SJCRH30 (cell line): ENCODE measurements at places on chromosomes 1 and 21.

- DNase-seq = peak; percentile 75
Observed at GRCh38 chr21:39610703-39611102, 2.0 kb upstream of the B3GALT5 start.

- DNase-seq = no peak
Observed at GRCh38 chr1:179034720-179035119, 9.0 kb downstream of the FAM20B start.

GRCh38 chr1:230194525-230194924 lies 127.5 kb downstream of the GALNT2 start:
- DNase-seq = no peak

DNA sequence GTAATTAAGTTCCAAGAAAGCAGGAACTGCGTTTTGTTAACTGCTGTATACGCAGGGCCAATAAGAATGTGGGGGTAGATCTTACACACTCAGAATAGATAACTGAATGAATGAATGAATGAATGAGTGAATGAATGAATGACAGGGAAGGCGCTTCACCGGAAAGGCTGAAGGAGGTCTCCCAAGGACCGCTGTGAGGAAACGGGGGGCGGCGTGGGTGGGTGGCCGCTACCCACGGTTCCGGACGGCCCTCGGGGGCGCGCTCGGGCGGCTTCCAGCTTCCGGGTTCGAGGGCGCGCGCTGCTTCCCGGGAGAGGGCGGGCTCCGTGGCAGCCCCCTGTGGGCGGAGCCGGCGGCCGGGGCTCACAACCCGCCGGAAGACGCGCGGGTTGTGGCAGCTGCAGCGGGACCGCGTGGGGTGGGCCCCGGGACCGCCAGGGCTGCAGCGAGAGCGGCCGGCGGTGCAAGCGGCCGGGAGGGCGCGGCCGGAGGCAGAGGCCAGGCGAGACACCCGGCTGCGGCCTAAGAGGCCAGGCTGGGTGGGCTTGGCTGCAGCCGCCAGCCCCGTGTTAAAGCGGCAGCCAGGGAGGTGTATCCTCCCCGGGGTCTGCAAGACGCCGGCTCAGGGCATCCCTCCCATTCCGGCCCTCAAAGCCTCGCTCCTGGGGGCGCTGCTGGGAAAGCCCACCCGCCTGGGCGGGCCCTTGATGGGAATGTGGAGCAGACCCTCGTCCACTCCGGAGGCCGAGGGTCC lies at the start of gene ZFP69:
Gene ZFP69 (plus strand): TSS at position 367 of the 754 bp plus-strand sequence. CDS start 2,072 bp downstream, outside the sequence.
- DNase-seq = peak; percentile 89

GRCh38 chr21:37484535-37485474 lies 118.2 kb downstream of the DYRK1A start:
- no peak for DNase-seq

GRCh38 chr1:17293681-17294425 lies 14.1 kb upstream of the PADI4 start:
- DNase-seq = no peak

GRCh38 chr21:29287383-29287782 lies 11.3 kb upstream of the BACH1 start:
- DNase-seq = no peak

GRCh38 chr1:26748351-26748750 lies 39.4 kb upstream of the PIGV start:
- no peak for DNase-seq

DNA sequence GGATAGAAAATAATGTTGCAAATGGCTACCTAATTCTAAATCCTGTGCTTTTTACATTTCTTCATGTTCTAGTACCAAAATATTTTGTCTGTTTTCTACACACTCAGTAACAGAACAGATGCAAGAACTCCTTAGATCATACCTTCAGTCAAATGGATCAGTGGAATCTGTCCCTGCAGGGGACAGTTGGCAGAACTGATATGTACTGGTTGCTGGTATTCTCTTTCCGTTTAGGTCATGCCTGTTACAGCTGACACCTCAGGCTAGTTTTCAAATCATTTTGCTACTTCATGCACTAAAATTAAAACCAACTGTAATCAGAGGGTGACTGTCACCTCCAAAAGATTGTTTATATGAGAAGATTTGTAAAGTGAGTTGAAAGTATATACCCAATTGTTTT lies 109.2 kb downstream of the TNNI3K start:
- DNase-seq = no peak

GRCh38 chr1:11314959-11315358 lies 42.0 kb downstream of the UBIAD1 start:
- no peak for DNase-seq

GRCh38 chr1:114455102-114455785 lies 55.8 kb downstream of the TRIM33 start:
- no peak for DNase-seq

- no peak for DNase-seq
Observed at GRCh38 chr1:112446411-112446810, 50.4 kb downstream of the CTTNBP2NL start.

DNA sequence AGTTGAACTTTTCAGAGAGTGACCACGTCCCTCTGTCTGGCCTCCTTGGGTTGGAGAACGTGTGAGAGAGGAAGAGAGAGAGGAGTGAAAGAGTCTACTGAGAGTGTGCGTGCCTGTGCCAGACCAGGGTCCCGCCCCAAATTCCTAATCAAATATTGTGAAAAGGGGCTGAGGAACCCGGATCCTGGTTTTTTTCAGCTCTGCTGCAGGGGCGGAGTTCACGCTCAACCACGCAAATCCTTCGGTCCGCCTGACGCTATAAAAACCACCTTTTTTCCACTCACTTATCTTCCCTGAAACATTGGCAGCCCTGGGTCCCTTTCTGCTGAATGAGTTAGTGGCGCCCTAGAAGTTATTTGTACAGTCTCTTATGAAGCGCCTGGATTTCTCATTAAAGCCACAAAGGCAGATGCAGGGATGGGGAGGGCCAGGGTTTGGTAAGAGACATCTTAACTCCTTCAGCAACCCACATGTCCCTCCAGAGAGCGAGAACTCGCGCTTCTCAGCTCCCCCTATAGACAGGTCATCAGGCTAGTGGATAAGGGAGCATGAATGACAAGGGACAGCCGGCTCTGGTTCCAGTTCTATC lies at the start of gene FMOD:
Gene FMOD (minus strand): TSS at position 86 of the 589 bp plus-strand sequence. CDS start 2,852 bp downstream, outside the sequence.
- peak; percentile 87 for DNase-seq

- DNase-seq = no peak
Observed at GRCh38 chr1:3482378-3482849, 27.9 kb downstream of the ARHGEF16 start.

DNA sequence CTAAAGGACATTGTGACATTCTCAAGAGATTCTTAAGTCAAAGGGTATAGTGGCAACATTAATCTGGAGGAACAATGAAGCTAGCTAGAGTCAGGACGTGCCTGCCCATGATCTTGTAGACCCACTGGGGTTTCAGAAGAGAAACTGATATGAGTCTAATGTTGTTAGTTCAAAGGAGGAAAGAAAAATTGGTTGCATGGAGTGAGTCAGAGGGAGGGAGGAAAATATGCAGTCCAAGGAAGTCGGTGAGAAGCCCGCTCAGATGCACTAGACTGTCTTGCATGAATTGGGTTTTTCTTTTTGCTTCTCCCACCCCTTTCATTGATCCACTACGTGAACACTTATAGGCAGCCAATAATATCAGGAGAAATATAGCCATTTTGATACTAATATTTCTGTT lies 53.8 kb upstream of the SYT14 start:
- DNase-seq = no peak

DNA sequence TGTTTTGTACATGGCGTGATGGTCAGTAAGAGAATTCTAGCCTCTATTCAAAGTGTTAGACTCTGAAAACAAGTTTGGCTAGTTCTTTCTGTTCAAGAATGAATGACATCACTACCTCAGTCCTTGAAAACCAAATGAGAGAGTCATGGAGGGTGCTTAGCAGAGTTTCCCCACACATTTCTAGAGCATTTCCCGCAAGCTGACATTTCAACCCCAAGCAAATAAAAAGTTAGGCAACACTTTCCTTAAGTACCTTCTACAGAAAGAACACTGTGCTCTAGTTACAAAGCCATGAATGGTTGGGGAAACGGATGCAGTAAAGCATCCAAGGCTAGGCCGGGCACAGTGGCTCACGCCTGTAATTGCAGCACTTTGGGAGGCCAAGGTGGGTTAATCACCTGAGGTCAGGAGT lies 47.9 kb upstream of the SLC44A3 start:
- DNase-seq = no peak

GRCh38 chr1:54464477-54465146 lies 58.4 kb upstream of the SSBP3 start:
- DNase-seq = no peak

DNA sequence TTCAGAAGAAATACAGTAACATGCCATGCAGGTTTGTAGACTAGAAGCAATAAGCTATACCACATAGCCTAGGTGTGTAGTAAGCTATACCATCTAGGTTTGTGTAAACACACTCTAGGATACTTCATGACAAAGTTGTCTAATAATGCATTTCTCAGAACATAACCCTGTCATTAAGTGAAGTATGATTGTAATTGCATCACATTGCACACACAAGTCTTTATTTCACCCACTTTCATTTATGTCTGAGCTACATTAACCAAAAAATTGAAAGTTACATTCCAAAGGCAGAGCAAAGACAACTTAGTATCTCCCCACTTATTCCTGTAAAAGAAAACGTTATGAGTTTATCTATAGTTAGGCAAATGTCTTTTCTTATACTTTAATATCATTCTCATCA lies 64.5 kb upstream of the ATF3 start:
- DNase-seq = no peak

GRCh38 chr1:94026619-94027380 lies 94.1 kb downstream of the ABCA4 start:
- no peak for DNase-seq

DNA sequence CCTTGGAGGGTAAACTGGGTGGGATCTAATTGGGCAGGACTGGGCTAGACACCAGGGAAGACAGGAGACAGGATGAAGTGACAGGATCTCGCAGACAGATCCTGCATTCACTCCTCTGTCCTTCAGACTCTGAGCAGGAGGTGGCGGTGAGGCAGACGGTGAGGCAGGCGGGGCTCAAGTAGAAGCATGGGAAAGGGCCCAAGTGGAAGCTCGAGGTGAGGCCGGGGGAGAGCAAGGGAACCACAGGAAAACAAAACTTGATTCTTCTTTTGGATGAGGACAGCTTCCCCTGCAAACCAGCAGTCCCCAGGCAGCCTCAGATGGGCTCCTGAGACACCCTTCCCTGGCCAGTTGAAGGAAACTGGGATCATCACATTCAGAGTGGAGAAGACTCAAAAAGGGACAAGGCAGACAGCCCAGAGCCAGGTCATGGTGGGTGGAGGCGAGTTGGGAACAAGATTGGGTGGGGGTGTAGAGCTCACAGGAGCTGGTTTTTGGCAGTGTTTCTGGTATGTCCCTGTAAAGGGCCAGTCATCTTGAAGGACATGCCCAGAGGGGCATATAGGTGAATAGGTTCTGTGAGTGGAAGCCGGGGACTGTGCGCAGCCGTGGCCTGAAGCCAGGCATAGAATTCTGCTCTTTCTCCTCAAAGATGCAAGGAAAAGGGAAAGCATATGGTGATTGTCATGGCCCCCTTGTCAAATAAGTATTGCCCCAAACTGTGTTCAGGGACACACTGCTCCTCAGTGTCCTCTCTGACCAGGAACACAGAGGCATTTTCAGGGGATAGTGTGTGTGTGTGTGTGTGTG lies 18.0 kb downstream of the INKA2 start:
- no peak for DNase-seq

DNA sequence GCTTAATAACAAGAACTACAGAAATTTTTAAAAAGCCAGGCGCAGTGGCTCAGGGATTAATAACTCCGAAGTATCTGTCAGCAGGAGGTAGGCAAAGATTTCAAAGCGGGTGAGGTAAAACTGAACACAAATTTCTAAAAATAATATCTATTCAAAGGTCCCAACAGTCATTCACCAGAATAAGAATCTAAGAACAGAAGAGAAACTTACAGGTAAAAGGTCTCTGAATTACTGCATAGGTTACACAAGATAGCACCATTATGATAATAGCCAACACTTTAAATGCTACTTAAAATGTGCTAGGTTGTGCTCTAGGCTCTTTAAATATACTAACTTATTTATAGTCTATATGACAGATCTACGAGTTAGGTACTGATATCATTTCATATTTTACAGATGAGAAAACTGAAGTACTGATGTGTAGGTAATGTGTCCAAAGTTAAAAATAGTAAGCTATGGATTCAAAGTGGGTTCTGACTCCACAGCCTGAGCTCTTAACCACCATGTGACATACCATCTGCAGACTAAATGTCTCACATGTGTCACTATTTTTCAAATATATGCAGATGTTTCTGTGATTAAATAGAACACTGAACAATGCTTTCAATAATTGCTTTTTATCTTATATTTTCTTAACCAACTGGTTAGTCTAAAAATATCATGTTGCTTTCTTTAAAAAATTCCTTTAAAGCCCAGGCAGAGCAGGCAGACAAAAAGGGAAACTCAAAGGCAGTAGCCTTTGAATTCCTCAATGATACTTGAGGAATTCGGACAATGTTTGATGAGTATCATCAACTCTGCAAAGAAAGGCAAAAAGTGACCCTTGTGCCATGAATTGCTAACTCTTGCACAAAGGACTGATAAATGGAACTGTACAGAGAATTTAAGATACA lies 80.5 kb upstream of the TTC39A start:
- no peak for DNase-seq

- no peak for DNase-seq
Observed at GRCh38 chr1:184838504-184838951, 83.9 kb upstream of the EDEM3 start.

DNA sequence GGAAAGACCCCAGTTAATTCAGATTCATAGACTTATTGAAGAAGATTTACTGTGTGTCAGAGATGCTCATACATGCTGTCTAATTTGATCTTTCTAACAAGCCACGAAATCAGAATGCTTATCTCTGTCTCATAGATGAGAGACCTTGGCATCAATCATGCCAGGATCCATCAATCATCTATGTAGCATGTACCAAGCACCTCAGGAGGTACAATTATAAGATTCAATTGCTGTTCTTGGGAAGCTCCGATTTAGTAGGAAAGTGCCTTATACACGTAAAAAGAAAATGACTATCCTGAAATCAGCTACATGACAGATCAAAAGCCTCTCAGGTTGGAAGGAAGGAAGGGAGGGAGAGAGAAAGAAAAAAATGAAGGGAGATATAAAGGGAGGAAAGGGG lies 18.5 kb upstream of the VTCN1 start:
- DNase-seq = no peak

- peak; percentile 53 for DNase-seq
Observed at GRCh38 chr1:32989160-32990050, 24.8 kb upstream of the RNF19B start.

DNA sequence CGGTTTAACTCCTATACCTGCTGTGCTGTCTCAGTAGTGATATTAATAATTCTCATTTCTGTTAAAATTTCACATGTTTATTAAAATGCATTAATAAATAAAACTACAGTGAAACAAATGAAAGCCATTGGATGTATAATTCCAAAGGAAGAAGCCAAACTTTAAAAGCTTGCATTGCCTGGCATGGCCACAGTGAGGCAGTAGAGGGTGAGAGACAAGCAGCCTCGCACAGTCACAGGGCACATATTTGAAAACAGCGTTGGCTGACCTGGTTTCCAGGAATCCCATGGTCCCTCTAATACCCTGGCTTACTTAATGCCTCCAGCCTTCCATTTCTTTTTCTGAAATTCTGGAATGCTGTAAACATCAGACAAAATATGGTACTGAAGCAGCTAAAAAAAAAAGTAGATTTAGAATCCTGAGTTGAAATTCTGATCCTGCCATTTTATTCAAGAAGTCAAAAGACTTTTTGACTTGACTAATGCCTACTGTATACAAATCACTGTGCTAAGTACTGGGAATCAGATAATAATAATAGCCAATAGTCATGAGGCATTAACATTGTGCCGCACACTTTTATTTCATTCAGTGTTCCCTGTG lies 6.7 kb upstream of the RNASEL start:
- DNase-seq = peak; percentile 86

- DNase-seq = peak; percentile 80
Observed at GRCh38 chr1:32963746-32964460, 706 bp downstream of the RNF19B start.

GRCh38 chr1:243855616-243856318 lies 5.7 kb upstream of the AKT3 start:
- no peak for DNase-seq
